ENCODE measurements at places on chromosomes 1 and 21. TPM values are rescaled to one million over a fixed set of nuclear protein-coding genes. Genes with fewer than 3 reads are reported as not detected.

- H3K4me1 ChIP-seq = no peaks in the 10 kb centered on the region
- no peak for DNase-seq
- H3K27me3 ChIP-seq = peaks cover 9% of the 10 kb centered on the region
- H3K4me3 ChIP-seq = no peak overlapping the region
- H3K36me3 ChIP-seq = no peaks in the 10 kb centered on the region
- H3K27ac ChIP-seq = no peak overlapping the region
Observed at GRCh38 chr1:48102766-48103165, 105.6 kb upstream of the TRABD2B start.

- no peaks in the 10 kb centered on the region for H3K27me3 ChIP-seq
- H3K4me1 ChIP-seq = peaks cover 32% of the 10 kb centered on the region
- DNase-seq = no peak
- no peak overlapping the region for H3K27ac ChIP-seq
- no peaks in the 10 kb centered on the region for H3K36me3 ChIP-seq
Observed at GRCh38 chr1:179023946-179024650, 1.6 kb upstream of the FAM20B start.

GRCh38 chr1:183903101-183903500 is 98.2 kb downstream of the RGL1 start:
- H3K27ac ChIP-seq = no peak overlapping the region
- H3K4me3 ChIP-seq = no peak overlapping the region
- no peak for DNase-seq

DNA sequence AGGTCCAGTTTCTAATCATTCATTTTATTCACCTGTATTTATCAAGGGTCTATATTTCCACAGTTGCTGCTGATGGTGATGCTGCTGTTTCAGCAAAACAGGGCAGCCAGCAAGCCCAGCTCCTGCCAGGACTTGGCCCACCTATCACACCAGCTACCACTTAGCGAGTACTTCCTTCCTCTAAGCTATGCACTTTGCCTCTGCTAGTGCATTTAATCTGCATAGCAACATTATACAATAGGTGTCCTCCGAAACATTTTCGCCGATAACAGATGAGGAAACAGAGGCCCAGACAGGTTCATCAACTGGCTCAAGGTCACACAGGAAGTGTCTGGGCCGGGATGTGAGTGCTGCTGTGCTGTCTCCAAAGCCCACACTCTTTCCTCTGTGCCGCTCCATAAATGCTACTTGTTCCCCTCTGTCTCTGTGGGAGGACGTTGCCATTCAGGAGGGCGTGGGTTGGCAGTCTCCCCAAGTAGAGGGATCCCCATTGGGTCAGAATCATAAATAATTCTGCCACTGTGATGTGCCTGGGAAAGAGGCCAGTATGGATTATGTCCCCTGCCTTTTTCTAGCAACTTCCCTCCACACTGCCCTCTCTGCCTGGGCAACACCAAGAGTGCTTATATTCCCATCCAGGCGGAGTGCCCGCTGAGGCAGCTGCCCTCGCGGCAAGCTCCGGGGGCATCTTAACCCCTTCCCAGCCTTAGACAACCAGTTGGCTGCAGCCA is 9.4 kb upstream of the PLEKHA6 start:
- no peak overlapping the region for H3K4me3 ChIP-seq
- DNase-seq = no peak
- peaks cover 5% of the 10 kb centered on the region for H3K36me3 ChIP-seq
- H3K27me3 ChIP-seq = no peaks in the 10 kb centered on the region
- H3K4me1 ChIP-seq = no peaks in the 10 kb centered on the region

DNA sequence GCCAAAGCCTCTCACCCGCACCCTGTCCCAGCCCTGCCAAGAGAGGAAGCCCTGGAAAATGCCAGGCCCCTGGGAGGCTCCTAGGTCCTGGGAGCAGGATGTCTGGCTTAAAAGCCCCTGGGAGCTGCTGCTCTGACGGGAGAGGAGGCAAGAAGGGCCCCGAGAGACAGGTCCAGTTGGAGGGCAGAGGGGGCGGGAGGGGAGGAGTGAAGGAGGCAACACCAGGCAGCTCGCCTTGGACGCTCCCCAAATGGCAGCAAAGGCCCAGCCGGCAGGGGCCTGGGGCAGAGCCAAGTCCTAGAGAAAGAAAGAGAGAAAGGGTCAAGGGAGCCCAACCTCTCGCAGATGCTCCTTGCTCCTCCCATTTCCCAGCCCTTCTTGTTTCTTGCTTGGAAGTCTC is 6.8 kb downstream of the ETV3L start:
- no peaks in the 10 kb centered on the region for H3K27me3 ChIP-seq
- H3K4me3 ChIP-seq = no peak overlapping the region
- H3K27ac ChIP-seq = no peak overlapping the region
- 0 out of 2 replicates have a peak, but pooled peaks cover 4% of the 10 kb centered on the region for H3K4me1 ChIP-seq
- no peak for DNase-seq

- H3K27ac ChIP-seq = no peak overlapping the region
- H3K4me1 ChIP-seq = no peaks in the 10 kb centered on the region
- H3K36me3 ChIP-seq = no peaks in the 10 kb centered on the region
- no peak for DNase-seq
- no peaks in the 10 kb centered on the region for H3K27me3 ChIP-seq
Observed at GRCh38 chr1:98048751-98049325, 128.0 kb upstream of the DPYD start.

Gene HSD3B1
- not detected for total RNA-seq

DNA sequence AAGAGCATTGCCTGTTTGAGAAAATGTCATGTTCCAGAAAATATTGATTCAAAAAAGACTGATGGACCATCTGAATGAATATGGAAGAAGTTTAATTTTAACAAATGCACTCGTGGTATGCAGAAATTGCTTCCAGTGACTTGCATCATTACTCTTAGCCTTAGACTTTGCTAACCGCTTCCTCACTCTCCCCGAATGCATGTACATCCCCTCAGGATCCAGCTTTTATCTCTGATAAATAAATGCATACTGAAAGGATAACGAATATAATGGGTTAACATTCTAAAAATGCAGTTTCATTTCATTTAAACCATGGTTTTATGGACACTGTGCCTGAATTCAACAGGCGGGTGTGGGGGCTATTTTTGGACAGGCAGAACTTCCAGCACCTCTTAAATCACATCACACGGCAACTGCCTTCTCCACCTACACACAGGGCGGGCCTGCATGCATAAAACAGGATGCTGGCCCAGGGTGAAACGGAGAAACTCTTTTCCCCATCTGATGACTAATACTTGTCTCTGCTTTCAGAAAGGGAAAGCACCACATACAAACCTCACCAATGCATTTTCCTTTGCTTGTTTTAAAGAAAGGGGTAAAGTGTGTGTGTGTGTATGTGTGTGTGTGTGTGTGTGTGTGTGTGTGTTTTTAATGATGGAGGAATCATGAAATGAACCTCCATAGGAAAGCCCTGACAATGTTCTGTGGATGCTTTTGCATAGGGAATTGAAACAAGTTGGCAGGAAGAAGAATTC is 48.7 kb downstream of the SPAG17 start:
- H3K4me1 ChIP-seq = no peaks in the 10 kb centered on the region
- H3K27me3 ChIP-seq = no peaks in the 10 kb centered on the region
- no peak for DNase-seq
- H3K27ac ChIP-seq = no peak overlapping the region
- no peak overlapping the region for H3K4me3 ChIP-seq

GRCh38 chr1:8263791-8264190 is 54.1 kb upstream of the SLC45A1 start:
- H3K4me3 ChIP-seq = no peak overlapping the region
- no peaks in the 10 kb centered on the region for H3K27me3 ChIP-seq
- no peaks in the 10 kb centered on the region for H3K36me3 ChIP-seq
- no peak for DNase-seq
- H3K4me1 ChIP-seq = peaks cover 18% of the 10 kb centered on the region

Gene OR10J1
- not detected for total RNA-seq

DNA sequence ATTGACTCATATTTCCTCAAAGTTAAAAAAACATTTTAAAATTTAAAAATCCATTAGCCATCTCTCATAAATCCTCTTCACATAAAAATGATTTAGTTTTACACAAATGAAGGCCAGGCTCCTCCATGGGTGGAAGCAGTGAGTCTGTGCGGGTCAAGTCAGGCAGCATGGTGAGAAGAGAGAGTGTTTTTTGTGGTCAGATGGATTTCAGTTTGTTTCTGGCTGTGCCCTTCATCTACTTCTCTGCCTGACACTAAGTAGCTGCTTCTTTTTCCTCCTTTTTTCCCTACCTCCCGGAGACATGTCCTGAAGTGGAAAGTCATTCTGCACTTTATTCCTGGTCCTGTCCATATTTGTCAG is 10.3 kb downstream of the PLA2G4A start:
- no peaks in the 10 kb centered on the region for H3K36me3 ChIP-seq
- no peak overlapping the region for H3K27ac ChIP-seq
- H3K4me3 ChIP-seq = no peak overlapping the region
- H3K27me3 ChIP-seq = no peaks in the 10 kb centered on the region

- DNase-seq = peak; percentile 77
- peak overlapping the region; percentile 71 for H3K27ac ChIP-seq
- peaks cover 51% of the 10 kb centered on the region for H3K4me1 ChIP-seq
- no peaks in the 10 kb centered on the region for H3K27me3 ChIP-seq
Observed at GRCh38 chr1:35505911-35506798, 51.0 kb downstream of the KIAA0319L start.

Gene TRABD2B
- not detected for total RNA-seq
